ENCODE measurements at places on chromosomes 3 and 15.
A peak's percentile ranks its signal among the peaks of the same experiment; 100 is the strongest.

GRCh38 chr15:74322558-74323180 lies 44.8 kb downstream of the CYP11A1 start:
- peak; percentile 52 for DNase-seq

- no peak for DNase-seq
Measured at GRCh38 chr15:24078310-24079029, 391.4 kb upstream of the NDN start.

DNA sequence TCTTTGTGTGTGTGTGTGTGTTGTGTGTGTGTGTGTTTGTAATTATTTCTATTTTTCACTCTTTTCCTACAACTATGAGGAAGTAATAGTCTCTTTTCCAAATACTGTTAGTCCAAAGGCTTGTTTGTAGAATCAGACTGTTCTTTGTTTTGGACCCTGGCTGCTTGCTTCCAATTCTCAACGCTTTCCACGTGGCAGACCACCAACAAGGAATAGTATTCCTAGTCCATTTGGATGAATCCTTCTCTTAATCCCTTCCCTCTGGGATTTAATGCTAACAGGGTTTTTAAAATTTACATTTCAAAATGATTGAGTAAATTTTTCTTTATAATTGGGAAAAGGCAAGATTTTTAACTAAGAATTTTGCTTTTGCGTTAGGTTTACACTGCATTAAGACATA lies 62.7 kb downstream of the ADAMTSL3 start:
- DNase-seq: no peak

DNA sequence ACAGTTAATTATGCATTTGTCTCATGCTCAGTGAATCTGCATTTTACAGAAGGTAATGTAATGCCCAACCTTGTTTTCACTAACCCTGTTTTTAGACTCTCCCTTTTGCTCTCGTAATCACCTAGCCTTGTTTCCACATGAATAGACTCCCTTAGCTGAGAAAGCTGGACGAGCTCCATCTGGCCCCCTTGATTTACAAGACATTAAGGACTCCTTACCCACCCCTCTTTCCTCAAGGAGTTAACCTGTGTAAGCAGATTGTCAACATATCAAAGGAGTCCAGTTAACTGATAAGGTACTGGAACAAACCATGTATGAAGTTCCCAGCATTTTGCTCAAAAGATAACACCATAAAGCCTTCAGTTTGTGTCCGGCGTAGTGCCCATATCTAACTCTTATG lies 99.6 kb downstream of the VPS8 start:
- no peak for DNase-seq

GRCh38 chr3:106276755-106277612 lies 408.2 kb upstream of the CBLB start:
- no peak for DNase-seq

DNA sequence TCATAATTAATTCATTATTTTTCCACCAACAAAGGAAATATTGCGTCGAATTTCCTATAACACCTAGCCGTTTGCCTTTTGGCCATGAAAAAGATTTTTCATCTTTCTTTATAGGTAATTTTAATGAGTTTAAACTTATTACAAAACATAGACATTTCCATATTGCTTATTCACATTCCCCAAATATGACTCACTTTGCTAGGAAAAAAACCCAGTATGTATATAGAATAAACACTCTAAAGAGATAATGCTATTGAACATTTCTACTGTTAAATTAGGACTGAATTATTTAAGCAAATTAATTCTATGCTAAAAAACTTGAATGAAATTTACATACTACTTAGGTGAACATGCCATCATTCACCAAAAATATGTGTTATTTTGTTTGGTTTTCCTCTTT lies 16.2 kb downstream of the ZPLD1 start:
- no peak for DNase-seq

DNA sequence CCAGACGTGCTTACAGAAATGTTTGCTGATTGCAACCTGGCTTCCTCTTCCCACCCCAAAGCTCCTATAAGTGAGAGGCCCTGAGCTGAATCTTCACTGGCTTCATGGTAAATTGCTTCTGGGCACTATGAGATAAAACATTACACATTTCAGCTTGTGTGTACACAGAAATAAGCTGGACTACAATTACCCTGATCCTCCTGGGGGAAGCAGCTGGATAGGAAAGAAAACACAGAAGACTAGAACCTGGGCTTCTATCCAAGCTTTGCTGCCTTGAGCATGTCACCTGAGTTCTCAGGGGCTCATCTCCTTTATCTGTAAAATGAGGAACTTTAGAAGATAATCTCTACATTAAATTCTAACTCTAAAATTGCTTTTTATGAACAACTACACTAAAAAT lies 40.3 kb downstream of the THBS1 start:
- no peak for DNase-seq

DNA sequence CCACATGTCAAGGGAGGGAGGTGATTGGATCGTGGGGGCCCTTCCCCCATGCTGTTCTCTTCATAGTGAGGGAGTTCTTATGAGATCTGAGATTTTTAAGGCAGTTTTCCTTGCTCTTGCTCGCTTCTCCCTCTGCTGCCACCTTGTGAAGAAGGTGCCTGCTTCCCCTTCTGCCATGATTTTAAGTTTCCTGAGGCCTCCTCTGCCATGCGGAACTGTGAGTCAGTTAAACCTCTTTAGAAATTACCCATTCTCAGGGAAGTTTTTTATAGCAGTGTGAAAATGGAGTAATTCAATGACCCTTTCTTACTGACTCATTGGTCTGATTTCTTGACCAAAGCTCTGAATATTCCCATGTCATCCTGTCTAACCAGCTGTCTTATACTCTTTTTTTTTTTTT lies 484.4 kb upstream of the TPRG1 start:
- no peak for DNase-seq

DNA sequence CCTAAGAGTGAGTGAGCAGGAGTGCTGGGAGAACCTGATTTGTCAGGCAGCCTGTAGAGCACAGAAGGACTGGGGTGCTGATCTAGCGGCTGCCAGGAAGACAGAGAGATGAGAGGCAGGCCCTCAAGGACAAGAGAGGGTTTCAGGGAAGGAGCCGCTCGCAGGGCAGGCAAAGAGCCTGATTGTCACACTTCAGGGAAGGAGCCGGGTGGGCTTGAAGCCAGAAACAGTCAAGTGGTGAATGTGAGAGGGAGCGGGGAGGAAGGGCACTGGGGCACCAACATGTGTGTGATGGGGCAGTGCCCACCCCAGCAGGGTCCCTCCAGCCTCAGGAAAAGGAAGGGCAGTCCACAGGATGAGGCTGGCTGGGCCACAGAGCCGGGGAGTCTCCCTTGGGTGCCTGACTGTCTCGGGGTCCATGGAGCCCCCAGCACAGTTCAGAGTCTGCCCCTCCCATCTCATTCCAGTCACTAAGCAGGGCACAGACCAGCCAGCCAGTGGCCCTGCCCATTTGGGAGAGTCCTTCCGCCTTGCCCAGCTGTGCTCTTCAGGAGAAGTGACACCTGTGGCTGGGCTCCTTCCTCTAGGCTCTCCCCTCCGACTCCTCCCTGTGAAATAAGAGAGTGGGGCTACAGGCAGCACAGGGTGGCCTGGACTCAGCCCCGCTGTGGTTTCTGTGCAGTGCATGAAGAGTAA lies 148.6 kb downstream of the RAB11A start:
- no peak for DNase-seq

GRCh38 chr15:74828835-74829234 lies 2.4 kb downstream of the CPLX3 start:
- DNase-seq: no peak

DNA sequence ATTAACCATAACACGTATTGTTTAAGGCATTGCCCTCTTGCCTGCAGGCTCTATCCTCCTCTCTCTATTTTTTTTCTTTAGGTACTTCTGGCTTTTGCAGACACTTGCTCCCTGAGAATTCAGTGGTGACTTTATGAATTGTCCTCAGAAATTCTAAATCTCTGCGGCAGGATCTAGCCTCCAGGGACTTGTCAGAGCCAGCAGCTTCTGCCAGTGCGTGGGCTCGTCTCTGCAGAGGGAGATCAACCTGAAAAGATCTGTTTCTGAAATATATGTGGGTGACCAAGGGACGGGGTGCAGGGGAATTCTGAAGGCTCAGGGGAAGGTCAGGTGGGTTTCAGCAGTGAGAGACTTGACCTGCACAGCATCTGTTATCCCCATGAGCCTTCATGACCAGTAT lies 326.1 kb upstream of the LRRFIP2 start:
- no peak for DNase-seq

- peak; percentile 16 for DNase-seq
Measured at GRCh38 chr3:47512416-47513124, 942 bp downstream of the ELP6 start.

- no peak for DNase-seq
Measured at GRCh38 chr3:57980416-57980815, 27.8 kb upstream of the FLNB start.

GRCh38 chr15:89322822-89323221 lies 11.8 kb downstream of the POLG start:
- no peak for DNase-seq

GRCh38 chr3:194080436-194080835 lies 55.5 kb upstream of the HES1 start:
- DNase-seq: no peak

DNA sequence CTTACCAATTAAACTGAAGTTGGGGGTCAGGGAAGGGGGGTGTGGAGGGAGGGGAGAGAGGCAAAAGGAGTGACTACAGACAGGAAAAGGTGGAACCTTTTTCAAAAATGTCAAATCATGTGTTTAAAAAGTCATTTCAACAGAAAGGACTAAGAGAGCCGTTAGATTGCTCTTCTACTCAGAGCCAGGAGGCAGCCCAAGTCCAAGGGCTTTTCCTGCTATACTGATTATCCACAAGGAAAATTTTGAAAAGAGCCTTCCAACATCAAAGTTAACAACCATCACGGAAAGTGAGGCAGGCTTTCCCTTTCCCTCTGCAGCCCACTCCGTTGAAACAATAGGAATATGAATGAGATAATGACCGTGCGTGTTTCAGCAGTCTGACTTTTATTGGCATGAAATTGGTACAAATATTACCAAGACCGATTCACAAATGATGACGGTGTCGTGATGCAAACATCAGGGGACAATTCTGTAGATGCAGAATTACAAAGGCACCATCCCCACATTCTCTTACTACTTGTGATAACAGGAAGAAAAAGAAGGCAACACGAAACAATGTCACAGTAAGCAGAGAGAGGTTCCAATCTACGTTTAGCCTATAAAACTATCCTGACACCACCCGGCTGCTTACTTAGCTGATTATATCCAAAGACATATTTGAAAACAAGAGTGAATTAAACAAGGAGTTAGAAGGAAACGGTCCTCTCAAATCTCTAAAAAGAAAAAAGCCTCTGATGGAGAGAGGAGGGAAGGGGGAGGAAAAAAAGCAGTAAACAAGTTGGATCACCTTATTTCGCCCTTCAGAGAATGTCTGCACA lies 453.7 kb downstream of the FOXP1 start:
- no peak for DNase-seq

DNA sequence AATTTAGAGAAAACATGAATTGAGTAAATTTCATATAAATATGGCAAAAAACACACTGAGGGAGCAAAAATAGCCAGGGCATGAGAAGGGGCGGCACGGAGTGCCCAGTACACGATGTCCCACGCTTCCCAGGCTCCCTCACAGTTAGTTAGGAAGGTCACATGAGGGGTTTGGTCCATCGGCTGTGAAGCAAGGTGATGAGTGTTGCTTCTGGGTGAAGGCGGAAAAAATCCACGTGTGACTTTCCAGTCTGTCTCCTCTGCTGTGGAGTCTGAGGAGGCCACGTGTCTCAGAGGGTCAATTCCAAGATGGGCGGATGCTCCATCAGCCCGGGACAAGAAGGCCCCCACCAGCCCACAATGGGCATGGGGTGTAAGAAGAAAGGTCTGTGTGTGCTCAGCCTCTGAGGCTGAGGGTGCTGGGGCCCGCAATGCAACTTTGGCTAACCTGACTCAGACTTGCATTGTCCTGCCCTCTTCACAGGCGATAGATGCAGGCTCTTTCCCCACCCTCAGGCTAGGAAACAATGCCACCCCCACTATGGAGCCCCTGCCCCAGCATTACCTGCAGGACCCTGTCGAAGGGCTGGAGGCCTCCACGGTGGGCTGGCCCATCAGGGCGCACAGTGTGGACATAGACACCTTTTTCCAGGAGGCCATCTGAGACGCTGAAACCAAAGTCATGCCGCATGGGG lies 45.7 kb downstream of the GRIP2 start:
- DNase-seq: no peak

DNA sequence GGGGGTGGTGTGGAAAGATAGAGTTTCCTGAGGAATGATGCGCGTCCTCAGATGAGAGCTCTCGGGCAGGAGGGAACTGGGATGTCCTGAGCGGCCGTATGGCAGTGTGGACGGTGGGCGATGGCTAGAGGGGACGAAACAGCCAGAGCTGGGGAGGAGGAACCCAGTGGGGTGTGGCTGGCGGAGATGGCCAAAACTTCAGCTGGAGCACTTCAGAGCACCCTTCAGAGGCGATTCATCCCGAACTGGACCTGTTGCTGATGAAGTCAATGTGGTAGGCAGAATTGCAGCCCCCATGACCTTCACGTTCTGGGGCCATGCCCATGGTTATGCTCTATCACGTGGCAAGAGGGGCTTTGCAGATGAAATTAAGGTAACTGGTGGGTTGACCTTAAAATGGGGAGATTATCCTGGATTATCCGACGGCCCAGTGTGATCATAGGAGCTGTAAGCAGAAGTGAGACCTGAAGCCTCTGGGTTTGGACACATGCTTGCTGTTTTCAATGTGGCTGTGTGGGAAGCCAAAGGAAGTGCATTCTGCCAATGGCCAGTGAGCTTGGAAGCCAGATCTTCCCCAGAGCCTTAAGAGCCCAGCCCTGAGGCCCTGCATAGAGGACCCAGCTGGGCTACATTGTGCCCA lies 52.3 kb downstream of the ATP1B3 start:
- no peak for DNase-seq

- no peak for DNase-seq
Measured at GRCh38 chr3:128573707-128574162, 76.9 kb downstream of the RPN1 start.

All from activated T-cell treated with anti-CD3 and anti-CD28 coated beads for 48 hours (primary cell).